HuH-7 (cell line): ENCODE measurements at places on chromosomes 4 and X.

DNA sequence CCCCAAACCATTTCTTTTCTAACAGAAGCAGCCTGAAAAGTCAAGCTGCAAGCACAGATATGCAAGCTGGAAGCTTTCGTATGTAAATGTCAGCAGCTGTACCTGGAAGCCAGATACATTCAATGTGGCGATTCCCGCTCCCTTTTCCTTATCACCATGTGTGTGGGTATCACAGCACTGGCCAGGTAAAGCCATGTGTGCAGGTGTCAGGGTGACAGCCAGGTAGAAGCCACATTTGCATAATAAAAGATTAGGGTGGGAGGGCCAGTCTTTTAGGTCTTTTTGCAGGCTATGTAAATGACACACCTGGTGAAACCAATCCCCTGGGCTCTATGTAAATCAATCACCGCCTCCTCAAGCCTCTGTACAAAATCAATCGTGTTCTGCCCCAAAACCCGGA is 50.1 kb downstream of the RXFP1 start:
- DNase-seq, result no peak

- DNase-seq, result no peak
Observed at GRCh38 chr4:184751585-184751956, 17.7 kb upstream of the CENPU start.

DNA sequence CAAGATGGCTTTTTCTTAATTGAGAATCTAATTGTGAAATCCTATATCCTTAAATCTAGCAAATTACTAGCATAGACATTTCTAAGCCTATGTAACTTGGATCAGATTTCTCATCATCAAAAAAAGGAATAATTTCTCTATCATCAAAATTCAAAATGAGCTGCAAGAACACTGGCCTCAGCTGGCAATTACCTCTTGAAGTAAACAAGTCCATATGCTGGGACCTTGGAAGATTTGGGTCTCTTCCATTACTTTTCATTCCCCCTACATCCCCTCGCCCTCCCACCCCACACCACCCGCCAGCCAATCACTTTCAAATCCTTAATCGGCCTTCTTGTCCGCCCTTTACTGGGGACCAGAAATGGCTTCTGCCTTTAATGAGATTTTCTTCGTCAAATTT is 23.3 kb upstream of the MBTPS2 start:
- DNase-seq, result no peak

GRCh38 chr4:145177906-145178538 is 2.4 kb downstream of the OTUD4 start:
- no peak for DNase-seq

DNA sequence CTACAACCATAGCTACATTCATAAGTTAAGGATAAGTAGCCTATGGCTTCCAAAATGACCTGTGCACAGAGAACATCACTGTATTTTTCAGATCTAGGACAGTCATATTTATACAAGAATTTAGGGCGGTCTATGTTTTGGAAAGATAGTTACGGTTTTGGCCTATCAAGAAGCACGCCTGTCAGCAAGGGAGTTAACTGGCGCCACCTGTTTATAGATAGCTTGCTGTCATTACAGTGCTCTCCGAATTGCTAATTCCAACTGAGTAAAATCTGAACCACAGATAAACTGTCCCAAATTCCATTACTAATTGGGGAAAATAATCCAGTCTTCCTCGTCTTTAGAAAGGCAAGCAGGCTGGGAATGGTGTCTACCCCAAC is 646 bp downstream of the ABCB7 start:
- DNase-seq, result no peak

GRCh38 chrX:119004920-119005524 is 30.6 kb downstream of the LONRF3 start:
- DNase-seq, result peak; percentile 44

- no peak for DNase-seq
Observed at GRCh38 chr4:57043347-57044251, 64.9 kb downstream of the POLR2B start.

- DNase-seq, result no peak
Observed at GRCh38 chr4:123591875-123592274, 195.3 kb downstream of the SPRY1 start.

- DNase-seq, result peak; percentile 18
Observed at GRCh38 chrX:153882086-153882498, 3.9 kb downstream of the L1CAM start.

GRCh38 chr4:80540785-80541469 is 205.4 kb downstream of the CFAP299 start:
- DNase-seq, result no peak

DNA sequence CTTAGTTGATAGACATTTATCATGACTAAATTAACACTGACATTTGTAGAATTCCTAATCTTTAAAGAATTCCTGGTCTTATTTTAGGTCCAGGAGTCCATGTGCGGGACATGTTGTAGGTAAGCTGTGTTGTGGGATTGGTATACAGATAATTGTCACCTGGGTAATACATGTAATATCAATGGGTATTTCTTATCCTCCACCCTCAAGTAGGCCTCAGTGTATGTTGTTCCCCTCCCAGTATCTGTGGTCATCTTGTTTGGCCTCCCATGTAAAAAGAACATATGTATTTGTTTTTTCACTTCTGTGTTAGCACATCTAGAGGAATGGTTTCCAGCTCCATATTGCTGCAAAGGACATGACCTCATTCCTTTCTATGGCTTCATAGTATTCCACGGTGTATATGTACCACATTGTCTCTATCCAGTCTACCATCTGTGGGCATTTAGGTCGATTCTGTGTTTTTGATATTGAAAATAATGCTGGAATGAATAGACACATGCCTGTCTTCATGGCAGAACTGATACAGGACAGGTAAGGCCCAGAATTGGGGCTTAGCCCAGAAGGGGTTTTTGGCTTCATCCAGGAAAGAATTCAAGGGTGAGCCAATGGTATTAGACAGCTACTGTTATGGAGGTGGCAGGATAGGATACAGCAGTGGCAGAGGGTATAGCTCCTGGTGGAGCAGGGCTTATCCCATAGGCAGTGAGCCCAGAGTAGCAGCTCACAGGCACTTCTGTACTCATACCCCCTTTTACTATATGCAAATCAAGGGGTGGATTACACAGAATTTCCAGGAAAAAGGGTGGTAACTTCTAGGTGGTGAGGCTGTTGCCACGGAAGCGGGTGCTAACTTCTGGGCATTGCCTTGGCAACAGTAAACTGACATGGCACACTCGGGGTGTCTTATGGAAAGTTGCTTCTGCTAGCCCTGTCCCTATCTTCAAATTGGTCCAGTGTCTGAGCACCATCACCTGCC is 66.1 kb upstream of the WDR1 start:
- no peak for DNase-seq

- DNase-seq, result no peak
Observed at GRCh38 chr4:171817026-171817425, 3.8 kb downstream of the GALNTL6 start.

GRCh38 chr4:139207873-139208403 is 30.9 kb upstream of the ELF2 start:
- no peak for DNase-seq

DNA sequence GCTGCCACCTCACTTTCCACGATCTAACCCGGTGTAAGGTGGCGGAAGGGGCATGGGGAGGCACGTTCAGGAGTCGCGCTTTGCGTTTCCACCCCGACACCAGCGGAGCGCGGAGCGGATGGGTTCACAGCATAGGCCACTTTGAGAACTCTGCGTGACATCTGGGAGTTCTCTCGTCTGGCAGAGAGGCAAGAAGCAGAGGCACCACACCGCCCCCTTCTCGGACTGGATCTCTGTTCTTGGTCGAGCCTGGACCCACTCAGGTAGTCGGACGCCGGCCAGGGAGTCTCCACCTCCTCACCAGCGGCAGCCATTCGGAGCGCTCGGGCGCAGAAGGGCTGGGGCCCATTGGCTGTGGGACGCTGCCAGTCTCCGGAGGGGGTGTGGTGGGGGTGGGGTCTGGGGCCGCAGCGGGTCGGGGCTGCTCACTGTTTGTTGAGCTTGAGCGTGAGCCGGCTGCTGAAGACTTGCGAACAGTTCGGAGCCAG is at the start of gene DACH2:
DACH2 (plus strand) TSS at position 428 of the 488 bp plus-strand sequence.
- no peak for DNase-seq

DNA sequence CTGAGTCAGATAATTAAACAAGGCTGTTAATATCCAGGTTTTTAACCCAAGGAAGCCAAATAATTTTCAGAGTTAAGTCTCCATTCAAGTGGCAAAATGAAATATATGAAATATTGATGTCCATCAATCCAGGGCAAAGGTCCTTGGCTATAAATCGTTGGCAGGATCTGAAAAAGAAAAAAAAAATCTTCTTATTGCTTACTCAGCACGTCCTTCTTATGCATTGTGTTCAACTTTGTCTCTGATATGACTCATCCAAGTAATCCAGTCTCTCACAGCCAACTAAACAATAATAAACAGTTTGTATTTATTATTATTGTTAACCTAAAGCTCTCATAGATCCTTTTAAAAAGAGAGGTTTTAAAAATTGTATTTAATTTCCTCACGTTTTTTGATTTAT is 851.2 kb downstream of the ADGRL3 start:
- DNase-seq, result no peak

DNA sequence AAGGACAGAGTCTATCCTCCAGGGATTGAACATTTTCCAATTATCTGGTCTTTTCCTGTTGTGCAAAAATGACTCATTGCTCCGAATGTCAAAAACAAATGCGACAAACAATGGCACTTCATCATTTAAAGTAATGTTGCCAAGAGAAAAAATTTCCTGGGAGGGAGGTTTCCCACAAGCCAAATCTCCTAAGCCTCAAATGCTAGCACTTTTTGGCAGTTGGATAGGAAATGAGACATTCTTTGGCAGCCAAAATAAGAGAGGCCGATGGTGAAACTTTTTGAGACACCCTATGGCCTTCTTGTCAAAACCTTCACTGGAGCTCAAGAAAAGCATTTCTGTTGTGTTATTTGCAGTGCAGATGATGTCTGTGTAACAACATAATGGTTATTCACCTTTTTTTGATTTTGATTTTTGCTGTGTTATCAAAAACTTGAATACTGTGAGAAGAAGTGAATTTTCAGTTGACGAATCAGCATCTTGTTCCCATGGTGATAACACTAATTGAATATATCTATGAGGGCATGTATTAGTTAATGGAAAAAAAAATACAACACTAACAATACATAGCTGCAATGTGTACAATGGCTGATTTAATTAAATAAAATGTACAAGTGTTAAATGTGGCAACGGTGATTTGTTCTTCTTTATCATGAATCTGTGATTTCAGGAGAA is 333.8 kb downstream of the ANK2 start:
- DNase-seq, result no peak

GRCh38 chr4:82523179-82523578 is 38.6 kb downstream of the TMEM150C start:
- DNase-seq, result no peak

- no peak for DNase-seq
Observed at GRCh38 chrX:17923546-17923945, 62.4 kb upstream of the RAI2 start.

- DNase-seq, result no peak
Observed at GRCh38 chr4:123743848-123744247, 347.3 kb downstream of the SPRY1 start.

DNA sequence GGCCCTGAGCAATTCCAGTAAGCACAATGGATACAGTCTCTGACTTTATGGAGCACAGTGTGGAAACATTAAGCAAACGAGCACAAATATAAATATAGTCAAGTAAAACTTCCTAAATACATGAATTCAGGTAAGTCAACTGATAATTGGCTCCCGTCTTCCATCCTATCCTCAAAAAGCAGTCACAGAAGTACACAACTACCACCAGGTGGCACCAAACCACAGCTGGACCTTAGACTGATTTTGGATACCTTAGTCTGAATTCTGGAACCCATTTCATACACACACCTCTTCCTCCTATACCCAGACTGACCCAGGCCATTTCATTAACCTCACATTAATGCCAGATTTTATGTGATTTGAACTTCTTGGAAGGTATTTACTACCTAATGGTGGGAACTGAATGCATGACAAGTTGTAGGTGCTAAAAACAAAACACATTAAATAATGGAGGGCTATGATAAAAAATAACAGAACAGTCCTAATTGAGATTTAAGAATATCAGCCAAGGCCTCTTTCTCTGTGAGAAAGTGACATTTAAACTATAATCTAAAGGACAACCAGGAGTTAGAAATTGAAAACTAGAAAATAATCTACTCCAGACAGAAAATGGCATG is 77.5 kb downstream of the ELF2 start:
- peak; percentile 64 for DNase-seq

DNA sequence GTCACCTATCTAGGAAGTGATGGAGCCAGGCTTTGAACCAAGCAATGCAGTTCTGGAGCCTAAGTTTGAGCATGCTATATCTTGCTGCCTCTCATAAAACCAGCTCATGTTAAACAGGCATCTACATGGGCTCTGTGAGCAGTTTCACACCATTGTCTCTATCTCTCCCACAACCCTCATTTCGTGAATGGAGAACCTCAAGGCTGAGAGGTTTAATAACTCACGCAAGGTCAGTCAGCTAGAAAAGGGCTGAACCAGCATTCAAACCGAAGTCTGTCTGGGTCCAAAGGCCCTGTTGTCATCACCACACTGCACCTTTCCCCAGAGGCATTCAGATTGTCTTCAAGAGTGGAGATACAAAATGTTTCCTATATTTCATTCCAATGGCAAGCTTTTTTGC is 369.2 kb downstream of the MID1IP1 start:
- no peak for DNase-seq

- DNase-seq, result no peak
Observed at GRCh38 chr4:45638641-45639040, 485.2 kb downstream of the GABRG1 start.

DNA sequence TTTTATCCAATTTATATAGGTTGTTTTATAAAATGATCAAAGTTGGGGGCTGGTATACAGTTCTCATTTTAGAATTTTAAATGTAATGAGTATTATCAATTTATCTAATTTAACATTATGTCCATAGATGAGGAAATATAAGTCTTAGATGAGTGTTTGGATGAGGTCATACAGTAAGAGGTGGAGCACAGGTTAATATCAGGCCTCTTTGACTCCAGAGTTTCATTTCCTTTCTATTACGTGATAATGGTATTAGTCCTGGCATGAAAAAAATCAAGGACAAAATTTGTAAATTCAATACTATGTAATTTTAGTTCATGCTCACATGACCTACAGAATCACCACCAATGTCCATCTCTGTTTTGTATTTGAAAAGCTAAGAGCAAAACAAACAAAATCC is 269.8 kb downstream of the FSTL5 start:
- DNase-seq, result no peak

- no peak for DNase-seq
Observed at GRCh38 chrX:147788641-147789350, 122.9 kb upstream of the FMR1 start.

GRCh38 chrX:107226757-107227156 is 20.3 kb downstream of the DNAAF6 start:
- DNase-seq, result no peak

GRCh38 chr4:54607067-54607466 is 50.7 kb upstream of the KIT start:
- DNase-seq, result no peak
